CD4-positive, alpha-beta T cell treated with Interleukin-12 subunit alpha and Interleukin-12 subunit beta, for 1 hour (primary cell): ENCODE measurements at places on chromosomes 16 and 17.

- DNase-seq = peak; percentile 33
Observed at GRCh38 chr16:339680-340079, 12.8 kb downstream of the AXIN1 start.

- DNase-seq = peak; percentile 86
Observed at GRCh38 chr17:48618256-48618896, 3.3 kb upstream of the HOXB8 start.

GRCh38 chr16:72481419-72481818 lies 309.5 kb upstream of the PMFBP1 start:
- no peak for DNase-seq

DNA sequence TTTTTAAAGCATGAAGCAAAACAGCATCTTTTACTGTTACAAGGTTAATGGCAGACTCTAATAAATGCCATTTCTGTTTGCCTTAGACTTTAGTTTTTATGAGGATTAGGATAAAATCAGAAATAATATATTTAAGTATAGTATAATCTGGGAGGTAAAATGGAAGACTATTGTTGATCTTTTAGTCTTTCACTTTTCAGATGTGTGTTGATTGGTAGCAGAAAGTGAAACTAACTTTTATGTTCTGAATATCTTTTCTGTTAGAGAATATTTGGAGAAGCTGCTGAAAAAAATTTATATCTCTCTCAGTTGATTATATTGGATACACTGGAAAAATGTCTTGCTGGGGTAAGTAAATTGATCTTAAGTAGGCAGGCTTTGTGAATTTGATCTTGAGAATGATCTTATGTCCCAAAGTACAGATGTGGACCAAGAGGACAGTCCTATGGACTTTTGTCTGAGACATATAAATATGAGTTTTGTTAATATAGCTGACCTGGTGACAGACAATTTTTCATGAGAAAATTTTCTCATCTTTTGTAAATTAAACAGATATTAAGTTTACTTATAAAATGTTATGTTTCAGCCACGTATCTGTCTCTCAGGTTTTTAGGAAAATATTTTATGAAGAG lies 64.1 kb downstream of the NF1 start:
- DNase-seq = peak; percentile 10

GRCh38 chr17:45361976-45362375 lies 45.2 kb upstream of the MAP3K14 start:
- DNase-seq = no peak

DNA sequence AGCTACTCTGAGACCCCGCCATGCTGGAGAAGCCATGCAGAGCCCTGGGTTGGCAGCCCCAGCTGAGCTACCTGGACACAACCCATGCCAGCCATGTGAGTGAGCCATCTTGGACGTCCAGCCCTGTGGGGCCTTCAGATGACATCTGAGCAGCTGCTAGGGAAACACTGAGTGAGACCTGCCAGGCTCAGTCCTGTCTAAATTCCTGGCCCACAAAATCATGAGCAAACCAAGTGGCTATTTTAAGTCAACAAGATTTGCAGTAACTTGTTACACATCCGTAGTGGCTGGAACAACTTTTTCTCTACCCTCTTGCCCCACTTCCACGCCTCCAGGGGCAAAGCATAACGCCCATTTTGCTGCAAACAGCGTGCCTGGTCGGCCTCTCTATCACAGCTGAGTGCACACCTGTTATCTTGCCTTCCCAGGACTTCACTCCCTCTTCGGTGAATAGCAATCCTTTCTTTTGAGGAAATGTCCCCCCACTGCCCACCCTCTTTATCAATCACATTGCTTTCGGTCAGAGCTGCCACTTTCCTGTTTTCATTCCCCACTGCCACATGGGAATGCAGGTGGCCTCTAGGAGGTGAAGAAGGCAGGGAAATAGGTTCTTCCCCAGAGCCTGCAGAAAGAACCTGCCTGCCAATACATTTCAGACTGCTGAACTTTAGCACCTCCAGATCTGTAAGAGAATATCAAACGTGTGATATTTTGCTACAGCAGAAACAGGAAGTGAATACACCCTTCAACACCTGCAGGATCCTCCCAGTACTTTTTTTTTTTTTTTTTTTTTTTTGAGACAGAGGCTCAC lies 7.4 kb upstream of the SCIMP start:
- peak; percentile 60 for DNase-seq

DNA sequence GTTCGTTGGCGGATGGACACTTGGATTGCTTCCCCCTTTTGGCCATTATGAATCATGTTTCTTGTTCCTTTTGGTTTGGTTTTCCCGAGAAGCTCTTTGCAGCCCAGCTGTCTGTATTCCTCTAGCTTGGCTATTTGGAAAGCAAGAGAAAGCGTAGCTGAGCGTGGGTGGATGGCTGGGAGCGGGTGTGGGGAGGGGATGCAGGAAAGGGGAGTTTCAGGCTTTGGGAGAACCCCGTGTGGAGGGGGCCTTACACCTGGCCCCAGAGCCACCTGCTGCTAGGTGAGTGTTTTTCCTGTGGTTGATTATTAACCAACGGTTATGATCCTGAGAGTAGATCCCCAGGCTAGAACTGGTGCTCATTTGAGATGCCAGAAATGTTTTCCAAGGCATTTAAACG lies 103.7 kb downstream of the RAP1GAP2 start:
- DNase-seq = no peak

DNA sequence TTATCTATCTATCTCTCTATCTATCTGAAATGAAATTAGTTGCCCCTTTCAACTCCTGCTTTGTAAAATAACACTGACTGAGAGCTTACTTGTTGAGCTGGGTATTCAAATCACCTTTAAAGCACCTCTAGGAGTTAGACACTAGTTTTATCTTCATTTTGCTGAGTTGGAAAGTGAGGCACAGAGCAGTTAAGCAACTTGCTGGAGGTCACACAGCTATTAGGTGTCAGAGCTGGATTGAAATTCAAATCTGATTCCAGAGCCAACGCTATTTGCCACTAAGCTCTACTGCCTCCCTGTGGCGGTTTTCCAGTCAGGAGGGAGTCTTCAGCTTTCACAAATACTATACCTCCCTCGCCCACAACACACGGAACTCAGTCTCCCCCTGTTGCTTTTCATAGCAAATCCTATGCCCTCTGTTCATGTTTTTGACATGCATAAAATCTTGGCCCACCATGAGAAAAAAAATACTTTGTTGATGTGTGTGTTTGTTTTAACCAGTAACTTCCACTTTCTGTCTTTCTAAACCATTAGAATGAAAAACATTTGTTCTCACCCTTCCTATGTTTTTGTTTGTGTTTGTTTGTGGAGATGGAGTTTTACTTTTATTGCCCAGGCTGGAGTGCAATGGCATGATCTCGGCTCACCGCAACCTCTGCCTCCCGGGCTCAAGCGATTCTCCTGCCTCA lies 74.8 kb upstream of the SMURF2 start:
- DNase-seq = peak; percentile 65

DNA sequence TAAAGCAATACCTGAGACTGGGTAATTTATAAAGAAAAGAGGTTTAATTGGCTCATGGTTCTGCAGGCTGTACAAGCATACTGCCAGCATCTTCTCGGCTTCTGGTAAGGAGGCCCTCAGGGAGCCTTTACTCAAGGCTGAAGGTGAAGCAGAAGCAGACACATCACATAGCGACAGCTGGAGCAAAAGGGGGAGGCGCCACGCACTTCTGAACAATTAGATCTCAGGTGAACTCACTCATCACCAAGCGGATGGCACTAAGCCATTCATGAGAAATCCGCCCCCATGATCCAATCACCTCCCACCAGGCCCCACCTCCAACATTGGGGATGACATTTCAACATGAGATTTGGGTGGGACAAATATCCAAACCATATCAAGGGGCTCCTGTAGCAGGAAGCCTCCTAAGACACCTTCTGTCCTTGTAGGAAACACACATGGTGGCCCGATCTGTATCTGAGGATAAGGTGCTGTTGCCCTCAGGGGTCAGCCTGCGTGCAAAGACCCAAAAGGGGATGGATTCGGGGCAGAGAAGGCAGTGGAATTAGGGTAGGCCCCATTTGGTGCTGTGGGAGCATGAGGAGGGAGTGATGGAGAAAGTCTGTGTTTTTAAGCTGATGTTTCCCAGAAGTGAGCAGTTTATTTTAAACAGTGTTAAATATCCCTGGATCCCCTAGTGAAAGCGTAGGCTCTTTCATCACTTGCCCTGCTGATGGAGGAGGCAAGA lies 23.0 kb downstream of the IL21R start:
- DNase-seq = no peak

DNA sequence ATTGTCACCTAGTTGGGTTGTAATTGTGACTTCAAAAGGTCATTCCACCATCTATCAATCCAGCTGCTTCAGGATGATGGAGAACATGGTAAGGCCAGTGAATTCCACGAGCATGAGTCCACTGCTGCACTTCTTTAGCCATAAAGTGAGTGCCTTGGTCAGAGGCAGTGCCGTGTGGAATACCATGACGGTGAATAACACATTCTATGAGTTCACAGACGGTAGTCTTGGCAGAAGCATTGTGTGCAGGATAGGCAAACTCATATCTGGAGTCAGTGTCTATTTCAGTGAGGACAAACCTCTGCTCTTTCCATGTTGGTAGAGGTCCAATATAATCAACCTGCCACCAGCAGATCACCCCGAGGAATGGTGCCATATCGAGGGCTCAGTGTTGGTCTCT lies 650.9 kb downstream of the KCNJ2 start:
- DNase-seq = no peak

- no peak for DNase-seq
Observed at GRCh38 chr16:17277981-17278381, 192.8 kb downstream of the XYLT1 start.

GRCh38 chr17:1714980-1715802 lies 5.0 kb upstream of the TLCD2 start:
- peak; percentile 57 for DNase-seq

DNA sequence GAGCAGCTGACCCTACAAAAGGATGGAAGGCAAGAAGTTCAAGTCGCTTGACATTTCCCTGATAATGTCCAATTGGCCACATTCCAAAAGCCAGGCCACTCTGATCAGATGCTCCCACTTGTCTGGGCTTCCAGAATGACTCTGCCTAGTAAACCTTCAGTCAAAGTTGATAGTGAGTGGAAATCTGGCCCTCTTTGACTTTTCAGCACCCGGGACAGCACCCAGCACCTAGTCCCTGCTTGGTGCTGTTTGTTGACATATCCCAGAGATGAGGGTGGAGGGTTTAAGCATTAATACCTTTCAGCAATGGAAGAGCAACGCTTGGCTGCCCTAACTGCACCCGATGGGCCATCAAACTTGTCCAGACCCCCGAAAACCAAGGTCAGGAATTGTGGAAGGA lies 131.3 kb downstream of the AIPL1 start:
- DNase-seq = no peak

- DNase-seq = no peak
Observed at GRCh38 chr17:29593591-29594518, 923 bp downstream of the ANKRD13B start.
